ENCODE measurements at places on chromosomes 4 and X.

- no peak for DNase-seq
- H3K36me3 ChIP-seq: no peaks in the 10 kb centered on the region
- no peak overlapping the region for H3K4me3 ChIP-seq
- no peaks in the 10 kb centered on the region for H3K27me3 ChIP-seq
- H3K4me1 ChIP-seq: no peaks in the 10 kb centered on the region
- H3K27ac ChIP-seq: no peak overlapping the region
Observed at GRCh38 chrX:17443556-17443955, 68.6 kb downstream of the NHS start.

GRCh38 chr4:123896446-123897071 is 500.0 kb downstream of the SPRY1 start:
- no peaks in the 10 kb centered on the region for H3K4me1 ChIP-seq
- H3K36me3 ChIP-seq: no peaks in the 10 kb centered on the region
- no peak overlapping the region for H3K4me3 ChIP-seq
- H3K27me3 ChIP-seq: no peaks in the 10 kb centered on the region
- DNase-seq: no peak

DNA sequence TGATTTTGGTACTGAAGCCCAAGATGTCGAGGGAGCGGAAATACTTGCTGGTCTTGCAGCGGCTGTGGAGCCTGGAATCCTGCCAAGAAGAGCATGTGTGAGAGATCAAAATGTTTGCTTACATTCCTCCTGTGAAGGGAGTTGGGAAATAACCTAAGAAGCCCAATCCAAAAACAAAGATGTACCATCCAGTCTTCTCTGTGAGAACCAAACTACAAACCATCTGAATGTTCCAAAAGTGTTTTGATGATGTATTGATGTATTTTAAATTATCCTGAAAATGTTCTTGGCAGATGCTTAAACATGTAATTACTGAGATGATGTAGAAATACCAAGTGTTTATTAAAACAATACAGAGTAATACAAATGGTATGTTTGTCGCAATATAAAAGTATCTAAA is 10.1 kb upstream of the ADH1A start:
- H3K36me3 ChIP-seq: no peaks in the 10 kb centered on the region
- H3K4me1 ChIP-seq: no peaks in the 10 kb centered on the region
- no peak overlapping the region for H3K4me3 ChIP-seq
- DNase-seq: no peak

DNA sequence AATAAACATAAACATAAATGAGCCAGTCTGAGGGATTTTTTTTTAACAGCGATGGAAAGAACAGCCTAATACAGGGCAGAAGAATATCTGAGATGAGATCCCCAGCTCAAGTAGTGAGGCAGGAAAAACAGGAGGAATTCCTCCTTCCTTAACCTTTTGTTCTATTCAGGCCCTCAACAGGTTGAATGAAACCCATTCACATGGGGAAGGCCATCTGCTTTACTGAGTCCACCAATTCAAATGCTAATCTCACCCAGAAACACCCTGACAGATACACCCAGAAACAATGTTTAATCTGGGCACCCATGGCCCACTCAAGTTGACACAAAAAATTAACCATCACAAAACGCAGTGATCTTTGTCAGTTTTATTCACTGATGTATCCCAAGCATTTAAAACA is 45.5 kb downstream of the SMIM31 start:
- DNase-seq: no peak
- no peaks in the 10 kb centered on the region for H3K4me1 ChIP-seq
- no peak overlapping the region for H3K4me3 ChIP-seq
- H3K27ac ChIP-seq: no peak overlapping the region
- no peaks in the 10 kb centered on the region for H3K36me3 ChIP-seq

- no peaks in the 10 kb centered on the region for H3K27me3 ChIP-seq
- no peaks in the 10 kb centered on the region for H3K36me3 ChIP-seq
- DNase-seq: no peak
- no peaks in the 10 kb centered on the region for H3K4me1 ChIP-seq
Observed at GRCh38 chr4:167492007-167492406, 257.7 kb upstream of the SPOCK3 start.

- H3K36me3 ChIP-seq: no peaks in the 10 kb centered on the region
- H3K27ac ChIP-seq: no peak overlapping the region
- no peak overlapping the region for H3K4me3 ChIP-seq
- DNase-seq: no peak
Observed at GRCh38 chr4:9931146-9931545, 90.2 kb downstream of the SLC2A9 start.

- DNase-seq: no peak
- H3K27me3 ChIP-seq: no peaks in the 10 kb centered on the region
- no peaks in the 10 kb centered on the region for H3K4me1 ChIP-seq
Observed at GRCh38 chrX:105610411-105610810, 211.9 kb upstream of the NRK start.

GRCh38 chr4:85869181-85869580 is 394.2 kb downstream of the ARHGAP24 start:
- no peaks in the 10 kb centered on the region for H3K27me3 ChIP-seq
- no peak overlapping the region for H3K27ac ChIP-seq
- no peaks in the 10 kb centered on the region for H3K36me3 ChIP-seq
- no peak overlapping the region for H3K4me3 ChIP-seq

- H3K36me3 ChIP-seq: no peaks in the 10 kb centered on the region
- H3K4me1 ChIP-seq: no peaks in the 10 kb centered on the region
- no peak for DNase-seq
- H3K4me3 ChIP-seq: no peak overlapping the region
- H3K27me3 ChIP-seq: no peaks in the 10 kb centered on the region
Observed at GRCh38 chrX:140091125-140091886, 126.0 kb upstream of the CXorf66 start.

DNA sequence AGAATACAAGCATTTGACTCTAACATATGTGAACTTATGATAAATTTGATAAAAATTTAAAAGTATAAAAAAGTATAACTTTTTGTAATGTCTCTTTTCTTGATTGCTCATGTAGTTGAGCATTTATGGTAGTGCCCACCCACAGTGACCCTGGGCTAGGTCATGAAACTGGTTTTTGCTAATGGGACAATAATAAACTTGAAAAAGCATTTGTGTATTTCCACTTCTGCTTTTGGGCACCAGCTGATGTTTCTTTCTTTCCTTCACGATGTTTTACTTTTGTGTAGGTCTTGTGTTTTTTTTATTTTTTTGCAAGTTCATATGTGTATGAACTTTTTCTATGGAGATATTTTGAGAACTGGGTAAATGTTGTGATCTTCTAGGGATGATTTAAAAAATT is 313.1 kb downstream of the CBLL2 start:
- H3K36me3 ChIP-seq: no peaks in the 10 kb centered on the region
- no peaks in the 10 kb centered on the region for H3K27me3 ChIP-seq
- H3K4me3 ChIP-seq: no peak overlapping the region
- no peak overlapping the region for H3K27ac ChIP-seq

DNA sequence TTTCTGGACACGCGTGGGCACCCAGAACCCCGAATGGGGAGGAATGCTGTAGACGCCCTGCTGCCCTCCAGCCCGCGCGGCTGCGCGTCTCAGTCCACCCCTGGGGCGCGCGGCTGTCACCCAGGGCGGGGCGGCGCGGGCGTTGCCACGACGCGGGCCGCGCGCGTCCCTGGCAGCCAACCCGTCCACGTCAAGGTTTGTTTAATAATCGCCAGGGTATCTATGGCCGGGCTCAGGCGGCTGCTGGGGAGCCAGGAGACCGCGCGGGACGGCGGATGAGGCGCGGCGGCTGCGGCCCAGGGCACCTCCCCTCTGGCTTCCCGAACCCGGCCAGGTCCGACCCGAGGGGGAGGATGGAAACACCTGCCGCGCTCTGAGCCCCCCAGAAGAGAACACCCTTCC is at the start of gene SPATA18:
TSS of gene SPATA18 (plus strand) at position 92 of the 402 bp plus-strand sequence. CDS start 401 bp downstream, outside the sequence.
- no peak within 1 kb of the TSS for H3K27ac ChIP-seq
- no peaks in the 10 kb centered on the region for H3K4me1 ChIP-seq
- DNase-seq: no peak
- no peak within 1 kb of the TSS for H3K4me3 ChIP-seq

DNA sequence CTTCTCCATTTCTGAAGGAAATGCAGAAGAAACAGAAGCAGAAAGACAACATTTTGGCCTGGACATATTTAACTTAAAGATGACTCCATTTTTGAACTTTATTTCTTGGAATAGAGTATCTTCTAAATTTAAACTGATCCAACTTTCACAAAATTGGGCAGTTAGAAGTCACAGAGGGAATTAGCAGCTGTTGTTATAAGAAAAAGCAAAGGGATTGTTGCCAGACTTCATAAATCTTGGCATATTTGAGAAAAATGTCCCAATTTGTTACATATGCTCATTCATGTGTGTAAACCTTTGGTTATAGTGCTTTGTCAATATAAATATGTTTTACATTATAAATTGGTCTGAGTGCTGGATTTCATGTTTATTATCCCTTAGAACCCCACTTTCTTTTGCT is 3.4 kb downstream of the GLUD2 start:
- no peaks in the 10 kb centered on the region for H3K4me1 ChIP-seq
- H3K27ac ChIP-seq: no peak overlapping the region
- DNase-seq: no peak
- no peaks in the 10 kb centered on the region for H3K36me3 ChIP-seq
- no peak overlapping the region for H3K4me3 ChIP-seq

DNA sequence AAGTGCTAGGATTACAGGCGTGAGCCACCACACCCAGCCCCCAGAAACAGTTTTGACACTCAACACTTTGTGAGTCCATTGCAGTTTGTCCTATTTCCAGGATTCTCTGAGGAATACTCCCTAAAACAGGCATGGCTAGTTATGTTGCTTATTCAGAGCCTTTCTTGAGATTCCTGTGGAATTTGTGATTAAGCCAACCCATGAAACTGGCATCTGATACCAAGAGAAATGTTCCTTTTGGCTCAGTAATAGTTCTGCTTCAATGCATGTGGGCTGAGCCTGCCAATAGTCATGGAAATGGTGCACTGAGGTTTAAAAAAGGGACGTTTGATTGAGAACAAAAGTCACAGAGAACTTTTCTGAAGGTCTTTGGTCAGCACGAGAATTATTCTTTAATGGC is 241.7 kb downstream of the PPP1R2C start:
- no peak overlapping the region for H3K27ac ChIP-seq
- no peaks in the 10 kb centered on the region for H3K27me3 ChIP-seq
- peaks cover 9% of the 10 kb centered on the region for H3K4me1 ChIP-seq
- no peak for DNase-seq
- no peak overlapping the region for H3K4me3 ChIP-seq

DNA sequence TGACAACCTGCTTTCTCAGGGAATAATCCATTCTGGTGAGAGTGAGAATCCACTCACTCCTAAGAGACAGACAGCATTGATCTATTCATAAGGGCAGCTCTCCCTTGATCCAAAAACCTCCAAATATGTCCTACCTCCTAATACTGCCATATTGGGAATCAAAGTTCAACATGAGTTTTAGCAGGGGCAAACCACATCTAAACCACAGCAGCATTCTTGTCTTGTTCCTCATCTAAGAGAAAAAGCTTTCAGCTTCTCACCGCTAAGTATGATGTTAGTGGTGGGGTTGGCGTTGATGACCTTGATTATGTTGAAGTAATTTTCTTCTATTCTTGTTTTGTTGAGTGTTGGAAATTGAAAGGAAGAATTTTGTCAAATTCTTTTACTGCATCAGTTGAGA is 69.6 kb downstream of the SERTM2 start:
- no peaks in the 10 kb centered on the region for H3K4me1 ChIP-seq
- no peaks in the 10 kb centered on the region for H3K27me3 ChIP-seq
- DNase-seq: no peak

DNA sequence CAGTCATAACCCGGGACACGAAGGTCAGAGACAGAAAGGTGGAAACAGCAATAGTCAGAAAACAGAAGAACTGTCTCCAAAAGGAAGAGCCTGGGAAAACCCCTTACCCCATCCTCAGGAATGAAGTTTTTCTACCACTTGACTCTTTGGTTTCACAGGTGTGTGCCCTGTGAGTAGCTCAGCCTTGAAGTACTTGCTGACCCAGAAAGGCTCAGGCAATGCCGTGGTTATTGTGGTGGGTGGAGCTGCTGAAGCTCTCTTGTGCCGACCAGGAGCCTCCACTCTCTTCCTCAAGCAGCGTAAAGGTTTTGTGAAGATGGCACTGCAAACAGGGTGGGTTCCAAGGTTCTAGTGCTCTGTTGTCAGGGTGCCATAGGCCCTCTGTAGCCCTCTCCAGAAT is 24.4 kb downstream of the DGAT2L6 start:
- H3K27ac ChIP-seq: no peak overlapping the region
- H3K4me1 ChIP-seq: no peaks in the 10 kb centered on the region
- no peaks in the 10 kb centered on the region for H3K27me3 ChIP-seq
- DNase-seq: no peak
- H3K36me3 ChIP-seq: no peaks in the 10 kb centered on the region
- no peak overlapping the region for H3K4me3 ChIP-seq

DNA sequence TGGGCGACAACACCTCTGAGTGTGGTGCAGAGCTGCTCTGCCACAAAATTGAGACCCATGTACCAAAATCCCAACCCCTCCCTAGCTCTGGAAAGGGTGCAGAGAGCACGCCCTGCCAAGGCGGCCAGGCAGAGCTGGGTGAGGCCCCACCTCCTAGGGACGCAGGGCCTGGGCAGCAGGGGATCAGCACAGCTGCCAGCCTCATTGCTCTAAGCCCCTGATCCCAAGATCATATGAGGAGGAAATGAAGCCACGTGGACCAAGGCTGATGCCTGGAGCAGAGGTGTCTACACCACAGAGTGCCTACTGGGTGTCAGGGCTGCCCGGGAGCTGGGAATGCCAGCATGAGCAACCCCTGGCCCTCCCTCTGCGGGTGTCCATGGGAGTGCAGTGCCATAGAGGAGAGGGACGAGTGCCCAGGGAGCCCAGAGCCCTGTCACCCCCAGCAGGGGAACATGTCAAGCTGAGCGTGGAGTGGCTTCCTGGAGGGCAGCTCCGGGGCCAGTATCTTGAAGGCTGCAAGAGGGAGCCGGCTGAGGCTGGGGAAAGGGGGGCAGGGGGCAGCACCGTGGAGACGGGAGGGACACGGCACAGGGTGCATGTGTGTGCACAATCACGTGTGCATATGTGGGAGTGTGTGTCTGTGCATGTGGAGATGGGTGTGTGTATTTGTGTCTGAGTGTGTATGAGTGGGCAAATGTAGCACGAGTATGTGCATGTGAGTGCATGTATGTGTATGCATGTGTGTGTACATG is 63.9 kb upstream of the PSAPL1 start:
- no peak overlapping the region for H3K27ac ChIP-seq
- H3K4me3 ChIP-seq: no peak overlapping the region
- no peaks in the 10 kb centered on the region for H3K4me1 ChIP-seq
- no peaks in the 10 kb centered on the region for H3K27me3 ChIP-seq
- no peaks in the 10 kb centered on the region for H3K36me3 ChIP-seq

- no peaks in the 10 kb centered on the region for H3K36me3 ChIP-seq
- H3K27me3 ChIP-seq: no peaks in the 10 kb centered on the region
- DNase-seq: no peak
- no peaks in the 10 kb centered on the region for H3K4me1 ChIP-seq
- H3K27ac ChIP-seq: no peak overlapping the region
Observed at GRCh38 chr4:106650701-106651100, 282.1 kb upstream of the GIMD1 start.

All from DND-41 (cell line).